Large intestine (tissue), 12 donors: ENCODE measurements at places on chromosomes 5 and 9. TPM values are rescaled to one million over a fixed set of nuclear protein-coding genes. Genes with fewer than 3 reads are reported as not detected.

GRCh38 chr5:78760366-78760765 is 111.8 kb upstream of the LHFPL2 start:
- no peak overlapping the region for H3K27ac ChIP-seq
- H3K4me1 ChIP-seq, result no peaks in the 10 kb centered on the region
- no peaks in the 10 kb centered on the region for H3K36me3 ChIP-seq
- no peak for DNase-seq
- H3K4me3 ChIP-seq, result no peak overlapping the region

The CTSL gene
- 82.0 TPM for polyA plus RNA-seq

DNA sequence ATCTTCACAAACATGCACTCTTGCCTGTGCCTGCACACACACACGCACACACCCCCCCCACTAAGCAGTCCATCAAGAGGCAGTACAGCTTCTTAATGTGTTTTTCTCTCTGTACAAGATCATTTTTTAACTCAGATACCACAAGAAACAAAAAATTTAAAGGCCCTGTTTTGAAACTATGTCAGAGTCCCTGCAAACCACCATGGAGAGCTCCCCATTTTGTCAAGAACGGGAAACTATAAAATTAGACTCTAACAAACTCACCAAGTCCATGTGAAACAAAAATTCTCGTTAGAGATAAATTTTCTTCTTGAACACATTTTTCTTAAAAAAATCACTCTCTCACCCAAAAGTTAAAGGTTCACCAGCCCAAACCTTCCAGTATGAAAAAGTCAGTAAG is 86.3 kb downstream of the ELAVL2 start:
- no peaks in the 10 kb centered on the region for H3K27me3 ChIP-seq
- no peaks in the 10 kb centered on the region for H3K36me3 ChIP-seq
- DNase-seq, result no peak
- no peak overlapping the region for H3K27ac ChIP-seq

The PALM2AKAP2 gene
- 4.3 TPM for polyA plus RNA-seq

GRCh38 chr5:96566833-96567587 is 95.2 kb upstream of the CAST start:
- DNase-seq, result no peak
- no peaks in the 10 kb centered on the region for H3K27me3 ChIP-seq
- H3K4me3 ChIP-seq, result no peak overlapping the region
- H3K36me3 ChIP-seq, result no peaks in the 10 kb centered on the region
- H3K27ac ChIP-seq, result no peak overlapping the region

DNA sequence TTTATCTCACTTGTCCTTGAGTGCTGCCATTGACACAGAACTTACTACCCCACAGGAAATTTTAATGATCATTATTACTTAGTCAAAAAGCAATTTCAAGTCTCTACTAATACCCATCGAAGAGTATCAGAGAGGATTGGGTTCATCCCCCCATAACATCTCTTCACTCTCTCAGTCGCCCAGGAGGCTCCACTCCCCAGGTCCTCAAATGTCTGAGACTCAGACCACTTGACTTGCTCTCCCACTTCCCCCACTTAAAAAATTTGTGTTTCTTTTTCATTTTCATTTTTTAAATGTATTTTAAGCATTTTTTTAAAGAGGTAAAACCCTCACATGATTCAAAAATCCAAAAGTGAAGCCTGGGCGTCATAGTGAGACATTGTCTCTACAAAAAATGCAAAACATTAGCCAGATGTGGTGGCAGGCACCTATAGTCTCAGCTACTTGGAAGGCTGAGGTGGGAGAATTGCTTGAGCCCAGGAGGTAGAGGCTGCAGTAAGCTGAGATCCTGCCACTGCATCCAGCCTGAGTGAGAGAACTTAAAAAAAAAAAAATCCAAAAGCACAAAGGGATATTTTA is 56.8 kb upstream of the TRAF1 start:
- no peak overlapping the region for H3K4me3 ChIP-seq
- no peak overlapping the region for H3K27ac ChIP-seq
- DNase-seq, result no peak
- no peaks in the 10 kb centered on the region for H3K4me1 ChIP-seq
- no peaks in the 10 kb centered on the region for H3K27me3 ChIP-seq

DNA sequence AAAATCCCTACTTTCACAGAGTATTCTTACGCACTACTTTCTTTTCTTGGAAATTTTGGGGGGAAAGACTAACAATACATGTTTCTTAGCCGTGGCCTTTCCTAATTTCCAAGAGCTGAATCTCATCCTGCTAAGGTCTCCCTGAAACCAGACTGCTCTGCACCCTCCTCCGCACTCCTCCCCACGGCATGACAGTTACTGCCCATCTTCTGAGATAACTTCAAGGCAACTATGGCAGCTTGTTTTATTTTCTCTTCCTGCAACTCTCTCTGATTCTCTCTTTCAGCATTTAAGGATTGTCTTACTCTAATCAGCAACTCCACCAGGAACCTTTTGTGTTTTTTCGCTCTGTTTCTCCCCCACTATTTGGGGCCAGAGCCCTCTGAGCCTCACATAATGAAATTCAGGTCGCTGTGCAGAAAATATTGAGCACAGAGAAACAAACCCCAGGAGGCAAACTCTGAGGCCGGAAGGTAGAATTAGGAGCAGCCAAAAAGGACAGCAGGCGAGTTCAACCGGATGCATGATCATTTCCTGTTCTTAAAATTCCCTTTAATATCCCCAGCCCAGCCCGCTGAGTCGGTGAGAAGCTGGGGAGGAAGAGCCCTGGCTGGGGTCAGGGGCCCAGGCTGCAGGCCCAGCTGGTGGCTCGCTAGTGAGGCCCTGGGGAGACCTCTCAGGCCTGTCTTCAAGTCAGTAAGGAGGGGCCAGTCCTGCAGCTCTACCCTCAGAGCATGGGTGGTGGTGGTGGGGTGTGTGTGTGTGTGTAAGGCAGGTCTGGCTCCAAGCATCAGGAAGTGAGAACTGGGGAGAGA is 213.6 kb upstream of the S1PR3 start:
- no peak overlapping the region for H3K27ac ChIP-seq
- peak; percentile 22 for DNase-seq
- peaks cover 7% of the 10 kb centered on the region for H3K27me3 ChIP-seq
- H3K4me1 ChIP-seq, result no peaks in the 10 kb centered on the region
- no peak overlapping the region for H3K4me3 ChIP-seq

The ITK gene
- 1.5 TPM for polyA plus RNA-seq

The SPATA31C1 gene
- polyA plus RNA-seq, result 0.18 TPM

- H3K36me3 ChIP-seq, result no peaks in the 10 kb centered on the region
- H3K27me3 ChIP-seq, result no peaks in the 10 kb centered on the region
- DNase-seq, result no peak
- H3K4me1 ChIP-seq, result no peaks in the 10 kb centered on the region
- H3K27ac ChIP-seq, result no peak overlapping the region
Observed at GRCh38 chr9:128928624-128929023, 7.8 kb downstream of the PHYHD1 start.

- no peaks in the 10 kb centered on the region for H3K36me3 ChIP-seq
- H3K4me3 ChIP-seq, result no peak overlapping the region
- H3K4me1 ChIP-seq, result no peaks in the 10 kb centered on the region
- H3K27ac ChIP-seq, result no peak overlapping the region
- no peak for DNase-seq
- peaks cover 33% of the 10 kb centered on the region for H3K27me3 ChIP-seq
Observed at GRCh38 chr9:36935332-36935731, 98.7 kb downstream of the PAX5 start.
